ENCODE measurements at places on chromosomes 7 and 10.
A peak's percentile ranks its signal among the peaks of the same experiment; 100 is the strongest.

GRCh38 chr7:157007470-157008066 lies 2.9 kb downstream of the MNX1 start:
- no peak for DNase-seq

- no peak for DNase-seq
These were observed 54.1 kb upstream of the PDCD4 start for GRCh38 chr10:110817614-110818013.

- DNase-seq: no peak
These were observed 39.5 kb upstream of the FAM20C start for GRCh38 chr7:152702-153391.

- DNase-seq: no peak
These were observed 180.6 kb downstream of the SEMA3E start for GRCh38 chr7:83468251-83468739.

- DNase-seq: peak; percentile 62
These were observed at the start of gene HECTD2 for GRCh38 chr10:91409869-91410637. Gene HECTD2, plus strand, starts transcription at chr10:91410344. Its CDS starts 95 bp downstream, at chr10:91410439.

DNA sequence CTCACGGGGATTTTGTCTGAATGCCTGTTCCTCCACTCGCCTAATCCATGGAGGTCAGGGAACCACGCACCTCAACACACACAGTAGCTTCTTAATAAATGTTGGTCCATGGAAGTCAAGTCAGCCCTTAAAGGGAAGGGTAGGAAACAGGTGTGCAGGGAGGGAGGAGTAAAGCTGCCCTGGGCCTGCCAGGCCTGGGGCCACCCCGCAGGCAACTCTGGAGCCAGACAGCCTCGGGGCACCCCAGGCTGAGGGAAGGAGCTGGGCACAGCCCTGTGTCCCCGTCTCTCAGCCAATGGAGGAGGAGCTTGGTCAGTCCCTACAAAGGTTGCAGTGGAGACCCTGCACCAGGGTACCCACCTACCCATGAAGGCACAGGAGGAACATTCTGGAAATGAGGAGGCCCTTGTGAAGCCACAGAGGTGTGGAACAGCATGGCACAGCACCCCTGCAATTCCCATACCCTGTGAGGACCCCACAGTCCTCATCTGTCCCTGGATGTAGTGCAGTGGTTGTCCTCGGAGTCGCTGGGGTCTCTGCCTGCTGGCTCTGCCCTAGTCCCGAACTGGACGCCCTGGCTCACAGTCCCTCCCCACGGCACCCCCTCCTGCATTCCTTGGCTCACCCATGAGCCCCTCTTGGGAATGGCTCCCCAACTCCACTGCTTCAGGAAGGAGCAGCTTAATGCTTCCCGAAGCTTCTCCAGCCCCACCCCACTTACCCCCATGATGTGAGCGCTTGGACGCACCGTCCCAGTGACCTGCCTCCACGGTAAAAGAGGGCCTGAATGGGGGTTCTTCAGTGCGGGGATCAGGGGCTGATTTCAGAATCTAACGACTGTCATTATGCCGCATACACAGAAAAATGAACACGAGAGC lies 79.2 kb upstream of the INSIG1 start:
- DNase-seq: no peak

DNA sequence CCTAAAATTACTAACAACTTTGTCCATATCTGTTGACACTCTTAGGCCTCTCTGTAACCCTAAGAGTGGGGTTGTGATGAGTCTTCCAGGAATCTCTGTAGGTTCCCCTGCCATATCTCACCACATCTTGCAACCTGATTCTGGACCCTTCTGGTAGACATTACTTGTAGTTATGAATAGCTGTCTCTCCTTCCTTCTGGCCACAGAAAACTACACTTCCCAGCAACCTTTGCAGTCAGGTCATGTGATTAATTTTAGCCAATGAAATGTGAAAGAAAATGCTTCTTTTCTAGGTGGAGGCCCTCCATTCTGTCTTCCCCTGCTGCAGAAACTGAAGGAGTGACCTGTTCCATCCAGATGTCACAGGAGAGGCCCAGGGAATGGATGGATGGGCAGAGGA lies 147.6 kb upstream of the AOAH start:
- no peak for DNase-seq

DNA sequence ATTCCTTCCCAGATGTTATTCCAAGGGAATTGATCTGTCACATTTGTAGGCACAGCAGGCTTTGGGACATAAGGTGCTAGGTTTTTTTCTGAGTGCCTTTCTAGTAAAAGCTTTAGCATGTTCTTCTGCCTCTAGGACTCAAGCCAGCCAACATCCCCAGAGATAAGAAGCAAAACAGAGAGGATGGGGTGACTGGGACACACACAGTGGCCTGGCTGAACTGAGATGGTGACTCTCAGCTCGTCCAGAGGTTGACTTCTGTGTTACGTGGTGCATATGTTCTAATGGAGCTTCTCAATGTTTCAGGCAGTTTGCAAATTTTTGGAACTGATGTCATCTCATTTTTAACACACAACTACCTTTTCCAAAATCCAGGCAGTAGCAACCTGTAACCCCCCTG lies 188.1 kb upstream of the CELF2 start:
- DNase-seq: no peak

GRCh38 chr10:128044186-128044585 lies 82.0 kb downstream of the MKI67 start:
- DNase-seq: no peak

DNA sequence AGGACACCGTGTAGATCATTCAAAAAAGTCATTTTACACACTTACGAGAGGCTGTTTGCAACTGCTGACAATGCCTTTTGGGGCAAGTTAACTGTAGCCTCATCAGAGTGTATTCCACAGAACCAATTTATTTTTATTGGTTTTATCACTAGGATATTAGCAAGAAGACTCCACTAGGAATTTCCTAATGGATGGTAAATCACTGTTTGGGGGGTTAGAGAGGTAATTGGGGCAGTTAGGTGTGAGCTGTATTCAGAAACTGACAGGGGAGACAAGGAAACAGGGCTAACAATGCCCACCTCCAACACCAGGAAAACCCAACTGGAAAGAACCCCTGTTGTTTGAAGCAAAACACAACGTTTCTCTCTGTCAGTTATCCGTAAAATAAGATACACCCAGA lies 383.0 kb upstream of the SHH start:
- DNase-seq: no peak

GRCh38 chr10:60456053-60456452 lies 66.4 kb upstream of the ANK3 start:
- DNase-seq: no peak

- no peak for DNase-seq
These were observed 16.3 kb upstream of the GIMAP6 start for GRCh38 chr7:150648353-150649079.

GRCh38 chr10:114632869-114633715 lies 25.0 kb downstream of the ABLIM1 start:
- DNase-seq: no peak

DNA sequence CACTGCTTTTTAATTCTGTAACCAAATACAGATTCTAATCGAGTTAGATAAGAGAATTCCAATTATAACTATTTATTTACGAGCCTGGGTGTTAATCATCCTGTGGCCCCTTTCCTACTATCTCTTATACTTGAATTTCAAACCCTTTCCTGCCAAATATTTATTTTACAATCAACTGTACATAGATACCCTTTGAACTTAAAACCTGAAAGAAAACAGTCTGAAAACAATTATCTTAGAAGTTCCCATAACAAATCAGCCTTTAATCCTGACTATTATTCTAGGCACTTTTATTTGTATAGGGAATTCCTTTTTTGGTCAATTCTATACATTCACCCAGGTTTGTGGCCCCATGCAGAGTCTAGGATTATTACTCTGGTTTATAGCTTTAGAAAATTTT lies 10.6 kb upstream of the GPR37 start:
- DNase-seq: no peak

GRCh38 chr7:77293046-77293445 lies 93.4 kb upstream of the FGL2 start:
- no peak for DNase-seq

DNA sequence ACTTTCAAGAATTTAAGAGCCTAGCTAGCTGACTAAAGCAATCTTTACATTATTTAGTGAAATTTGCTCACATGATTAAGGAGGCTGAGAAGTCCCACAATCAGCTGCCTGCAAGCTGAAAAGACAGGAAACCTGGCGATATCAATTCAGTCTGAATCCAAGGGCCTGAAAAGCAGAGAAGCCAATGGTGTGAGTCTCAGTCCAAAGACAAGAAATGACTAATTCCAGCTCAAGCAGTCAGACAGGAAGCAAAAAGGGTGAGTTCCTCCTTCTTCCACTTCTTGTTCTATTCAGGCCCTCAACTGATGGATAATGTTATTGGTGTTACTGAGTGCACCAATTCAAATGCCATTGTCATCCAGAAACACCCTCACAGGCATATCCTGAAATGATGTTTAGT lies 1231.6 kb upstream of the CELF2 start:
- no peak for DNase-seq

DNA sequence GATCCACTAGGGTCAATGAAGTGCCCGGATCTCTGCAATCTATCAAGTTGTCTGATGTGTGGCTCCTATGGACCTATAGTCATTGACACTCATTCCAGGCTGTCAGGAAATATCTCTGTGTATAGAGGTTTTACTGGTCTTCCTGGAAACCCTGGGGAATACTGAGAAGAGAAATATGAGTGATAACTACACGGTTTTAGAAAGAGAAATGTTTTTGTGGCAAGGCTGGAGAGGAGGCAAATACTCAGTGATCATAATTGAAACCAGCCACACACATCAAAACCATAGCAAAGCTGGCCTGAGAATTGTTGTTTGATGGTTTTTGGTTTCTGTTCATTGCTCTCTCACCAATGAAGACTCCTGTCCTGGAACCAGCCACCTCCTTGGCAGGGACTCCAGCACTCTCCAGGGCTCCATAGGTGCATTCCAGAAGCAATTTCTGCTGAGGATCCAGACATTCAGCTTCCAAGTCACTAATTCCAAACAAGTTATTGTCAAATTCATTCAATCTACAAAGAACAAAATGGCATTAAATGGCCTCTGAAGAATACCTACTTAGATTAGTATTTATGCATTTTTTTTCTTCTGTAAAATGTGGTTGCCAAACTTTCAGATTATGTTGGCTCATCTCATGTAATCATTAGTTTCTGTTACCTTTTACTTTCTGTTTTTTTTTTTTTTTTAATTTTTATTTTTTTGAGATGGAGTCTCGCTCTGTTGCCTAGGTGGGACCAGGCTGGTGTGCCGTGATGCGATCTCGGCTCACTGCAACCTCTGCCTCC lies 108.6 kb upstream of the ABI1 start:
- DNase-seq: no peak

DNA sequence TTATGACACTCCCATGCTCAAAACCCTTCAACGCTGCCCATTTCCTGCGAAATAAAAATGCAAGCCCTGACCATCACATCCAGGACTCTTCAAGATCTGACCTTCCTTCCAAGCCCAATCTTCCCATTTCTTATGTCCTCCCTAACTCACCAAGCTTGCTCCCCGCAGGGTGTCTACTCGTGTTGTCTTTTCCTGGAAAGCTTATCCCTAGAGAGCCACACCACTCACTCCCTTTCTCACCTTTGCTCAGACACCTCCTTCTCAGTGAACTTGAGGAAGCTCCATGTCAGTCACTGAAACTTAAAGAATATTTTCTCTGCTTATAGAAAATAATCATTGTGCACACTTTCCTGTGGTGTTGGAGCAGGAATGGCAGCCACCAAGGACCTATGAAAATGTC lies 54.4 kb upstream of the CACNB2 start:
- DNase-seq: no peak

- DNase-seq: no peak
These were observed 93.5 kb downstream of the AKAP9 start for GRCh38 chr7:92034116-92034515.

Data from NCI-H187 (cell line).